ENCODE measurements at places on chromosomes 7 and 10. TPM values are rescaled to one million over a fixed set of nuclear protein-coding genes. Genes with fewer than 3 reads are reported as not detected.
A peak's percentile ranks its signal among the peaks of the same experiment; 100 is the strongest.

Gene SVOPL
- total RNA-seq = 4.1 TPM

Gene WIPF3
- total RNA-seq = 3.7 TPM

DNA sequence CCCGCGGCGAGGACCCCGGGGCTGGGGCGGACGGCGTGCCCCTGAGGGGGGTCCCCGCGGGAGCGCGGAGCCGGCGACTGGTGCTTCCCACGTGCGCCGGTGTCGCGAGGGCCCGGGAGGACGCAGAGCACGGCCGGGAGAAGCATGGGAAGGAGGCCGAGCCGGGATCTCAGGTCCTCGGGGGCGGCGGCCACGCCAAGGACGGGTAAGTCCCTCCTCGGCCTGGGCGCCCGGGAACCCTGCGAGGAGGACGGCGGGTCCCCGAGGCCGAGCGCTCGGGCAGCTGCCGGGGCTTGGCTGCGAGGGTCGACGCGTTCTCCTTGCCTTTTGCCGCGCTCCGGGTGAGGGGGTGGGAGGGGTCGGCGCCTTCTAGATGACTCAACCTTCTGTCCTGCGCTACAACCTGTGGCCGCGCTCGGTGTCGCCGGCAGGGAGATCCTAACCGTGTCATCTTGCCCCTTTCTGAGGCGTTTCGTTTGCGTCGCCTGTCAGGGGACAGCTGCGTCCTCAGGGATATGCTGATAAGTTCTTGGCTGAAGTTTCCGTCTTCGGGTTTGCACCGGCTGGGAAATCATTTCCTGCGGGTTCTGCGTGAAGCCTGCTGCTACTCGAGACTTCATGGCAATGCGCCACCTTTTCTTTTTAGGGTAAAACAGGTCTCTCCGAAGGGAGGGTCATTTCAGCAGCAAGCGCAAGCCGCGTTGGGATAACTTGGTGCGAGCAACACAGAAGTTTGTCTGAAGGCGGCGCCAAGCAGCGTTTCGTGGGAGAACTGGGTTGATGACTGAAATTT is 529 bp downstream of the TASOR2 start:
- peak; percentile 75 for DNase-seq

- no peak for DNase-seq
Observed at GRCh38 chr10:86250399-86250798, 116.2 kb downstream of the GRID1 start.

DNA sequence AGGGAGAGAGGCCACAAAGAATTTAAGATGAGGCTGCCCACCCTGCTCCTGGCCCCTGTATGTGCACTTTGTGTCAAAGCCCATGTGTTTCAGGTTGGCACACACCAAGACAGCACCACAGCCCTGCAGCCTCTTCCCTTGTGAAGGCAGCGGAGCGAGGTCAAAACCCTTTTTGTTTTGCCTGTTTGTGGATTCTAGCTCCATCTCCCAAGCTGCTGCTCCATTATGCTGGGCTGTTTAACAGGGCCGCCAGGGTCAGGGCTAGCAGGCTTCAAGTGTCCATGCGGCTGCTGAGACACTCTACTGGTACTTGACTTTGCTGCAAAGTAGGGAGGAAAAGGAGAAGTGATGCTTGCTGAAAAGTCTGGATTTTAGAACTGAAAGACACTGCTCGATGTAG is 142.3 kb upstream of the EFCAB10 start:
- no peak for DNase-seq

GRCh38 chr10:71881647-71882355 is 30.8 kb upstream of the PSAP start:
- no peak for DNase-seq

DNA sequence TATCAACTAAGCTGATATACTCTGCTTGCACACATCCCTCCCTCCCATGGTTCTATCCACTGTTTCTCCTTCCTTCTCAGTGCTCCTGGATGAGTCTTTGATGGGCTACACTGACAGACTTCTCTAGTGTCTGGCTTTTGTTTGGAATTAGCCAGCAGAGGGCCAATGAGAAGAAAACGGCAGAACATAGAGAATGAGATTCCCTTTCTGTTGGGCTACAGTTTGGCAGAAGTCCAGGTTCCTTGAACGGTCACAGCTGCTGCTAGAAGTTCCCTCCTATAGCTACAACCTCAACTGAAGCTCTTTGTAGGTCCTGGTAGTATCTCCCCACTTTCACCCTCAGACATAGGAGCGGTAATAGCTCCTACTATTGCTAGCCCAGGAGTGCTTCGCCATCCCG is 251.1 kb upstream of the LRRN3 start:
- DNase-seq = no peak

DNA sequence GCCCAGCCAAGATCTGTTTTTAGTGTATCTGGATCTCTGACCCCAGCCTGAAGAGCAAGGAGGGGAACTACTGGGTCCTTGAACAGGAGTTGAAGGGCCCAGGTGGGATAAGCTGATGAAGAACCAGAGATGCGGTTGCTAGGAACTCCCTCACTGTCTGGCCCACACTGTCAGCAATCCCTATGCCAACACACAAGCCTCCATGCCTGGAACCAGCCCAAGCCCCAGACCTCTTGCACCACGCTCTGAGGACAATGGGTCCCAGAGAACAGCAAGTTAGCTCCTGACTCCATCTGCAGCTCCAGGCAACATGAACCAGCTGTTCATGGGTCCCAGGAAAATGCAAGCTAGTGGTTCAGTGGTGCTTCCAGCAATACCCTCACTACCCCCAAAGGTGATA is 2.4 kb downstream of the NAT16 start:
- no peak for DNase-seq
